ENCODE measurements at places on chromosomes 6 and 20.

- DNase-seq, result no peak
Measured at GRCh38 chr6:95519228-95520037, 57.9 kb upstream of the MANEA start.

DNA sequence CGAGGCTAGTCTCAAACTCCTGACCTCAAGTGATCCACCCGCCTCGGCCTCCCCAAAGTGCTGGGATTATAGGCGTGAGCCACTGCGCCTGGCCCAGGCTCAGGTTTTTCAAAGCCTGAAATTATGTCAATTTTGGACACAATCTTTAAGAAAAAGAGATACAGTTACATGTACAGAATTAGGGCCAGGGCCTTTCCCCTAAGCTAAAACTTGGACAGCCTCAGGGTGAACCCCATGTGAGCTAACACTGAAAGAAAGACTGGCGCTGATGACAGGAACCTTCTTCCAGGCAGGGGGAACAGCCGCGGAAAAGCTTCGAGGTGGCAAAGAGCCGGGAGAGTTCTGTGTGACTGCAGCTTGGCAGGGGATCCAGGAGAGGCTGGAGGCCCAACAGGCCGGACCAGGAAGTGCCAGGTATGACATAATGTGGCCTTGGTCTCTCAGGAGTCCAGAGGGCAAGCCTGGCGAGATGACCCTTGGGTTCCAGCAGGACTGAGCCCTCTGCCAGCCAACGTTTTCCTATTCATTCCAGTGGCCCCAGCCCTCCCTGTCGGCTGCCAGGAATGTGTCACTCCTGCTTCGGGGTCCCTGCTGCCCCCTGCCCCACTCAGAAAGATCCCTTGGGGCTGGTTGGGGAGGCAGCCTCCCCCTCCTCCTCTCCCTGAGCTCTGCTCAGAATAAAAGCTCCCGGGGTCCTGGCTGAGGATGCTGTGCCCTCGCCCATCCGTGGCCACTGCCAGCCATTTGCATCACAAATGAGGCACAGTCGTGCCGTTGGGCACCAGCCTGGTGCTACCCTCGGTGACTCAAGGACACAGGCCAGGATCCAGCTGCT is 37.3 kb downstream of the RBM38 start:
- DNase-seq, result no peak

GRCh38 chr6:25006565-25007001 is 70.8 kb upstream of the RIPOR2 start:
- no peak for DNase-seq

DNA sequence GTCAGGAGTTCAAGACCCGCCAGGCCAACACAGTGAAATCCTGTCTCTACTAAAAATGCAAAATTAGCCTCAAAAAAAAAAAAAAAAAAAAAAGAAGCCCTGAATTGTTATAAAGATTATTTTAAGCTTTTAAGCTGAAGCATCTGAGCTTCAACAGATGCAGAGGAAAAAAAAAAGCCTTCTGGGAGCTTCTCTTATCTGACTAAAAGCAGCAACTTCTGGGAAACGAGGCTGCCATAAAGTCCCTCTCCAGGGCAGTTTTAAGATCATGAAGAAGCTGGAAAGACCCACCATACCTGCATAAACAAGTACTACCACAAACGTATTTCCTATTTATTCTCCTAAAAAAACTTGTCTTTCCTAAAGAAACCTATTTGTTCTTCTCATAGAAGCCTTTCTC is 3.6 kb downstream of the SERINC3 start:
- DNase-seq, result no peak

DNA sequence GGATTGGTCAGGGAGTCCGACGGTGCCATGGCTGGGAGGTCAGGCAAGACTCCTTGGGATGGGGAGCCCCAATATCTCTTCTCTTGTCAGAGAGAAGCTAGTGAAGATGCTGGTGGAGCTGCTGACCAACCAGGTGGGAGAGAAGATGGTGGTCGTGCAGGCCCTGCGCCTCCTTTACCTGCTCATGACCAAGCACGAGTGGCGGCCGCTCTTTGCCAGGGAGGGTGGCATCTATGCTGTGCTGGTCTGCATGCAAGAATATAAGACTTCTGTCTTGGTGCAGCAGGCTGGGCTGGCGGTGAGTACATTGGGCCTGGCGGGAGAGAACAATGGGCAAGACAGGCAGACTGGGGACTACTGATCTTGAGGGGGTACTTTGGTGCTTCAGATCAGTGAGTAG is 10.9 kb downstream of the CUL9 start:
- no peak for DNase-seq

DNA sequence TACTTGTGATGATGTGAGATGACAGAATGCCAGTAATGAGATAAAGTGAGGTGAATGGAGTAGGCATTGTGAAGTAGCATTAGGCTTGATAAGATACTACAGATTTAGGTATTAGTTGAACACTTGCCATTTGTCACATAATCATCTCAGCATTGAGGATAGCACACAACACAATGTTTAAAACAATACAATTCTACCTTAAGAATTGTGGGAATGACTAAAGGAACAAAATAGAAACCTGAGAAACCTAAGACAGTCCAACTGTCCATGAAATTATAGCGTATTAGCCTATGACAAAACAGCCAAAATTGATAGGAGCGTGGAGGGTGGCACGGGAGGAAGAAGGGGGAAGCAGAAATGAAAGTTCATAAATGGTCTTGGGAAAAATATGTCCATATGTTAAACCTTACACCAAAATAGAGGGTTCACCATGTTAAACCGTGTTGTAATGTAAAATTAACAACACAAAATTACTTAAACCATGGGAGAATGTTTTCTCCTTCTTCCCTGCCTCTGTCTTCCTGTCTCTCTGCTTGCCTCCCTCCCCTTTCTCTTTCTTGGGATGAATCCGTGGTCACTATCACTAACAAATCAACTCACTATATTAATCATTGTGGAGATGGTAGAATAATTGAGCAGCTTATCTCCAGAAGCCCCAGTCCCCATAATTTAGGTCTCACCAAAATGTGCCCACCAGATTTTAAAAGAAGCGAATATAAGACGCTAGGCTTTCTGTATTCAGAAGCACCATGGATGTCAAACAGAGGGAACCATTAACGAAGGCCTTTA is 33.0 kb upstream of the HFE start:
- no peak for DNase-seq

GRCh38 chr6:81820980-81821379 is 68.5 kb upstream of the TENT5A start:
- DNase-seq, result no peak

DNA sequence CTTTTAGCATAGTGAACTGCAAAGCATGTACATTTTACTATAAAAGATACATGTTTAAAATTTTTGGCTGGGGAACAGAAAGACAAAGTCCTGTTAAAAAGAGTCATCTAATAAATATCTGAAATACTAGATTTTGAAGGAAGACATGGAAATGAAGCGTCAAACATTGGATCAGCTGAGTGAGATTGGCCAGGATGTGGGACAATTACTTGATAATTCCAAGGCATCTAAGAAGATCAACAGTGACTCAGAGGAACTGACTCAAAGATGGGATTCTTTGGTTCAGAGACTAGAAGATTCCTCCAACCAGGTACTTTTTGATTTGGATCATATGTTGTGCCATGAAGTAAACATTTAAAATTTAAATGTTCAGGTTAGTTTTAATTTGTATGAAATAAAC is 162.3 kb downstream of the UTRN start:
- DNase-seq, result no peak

GRCh38 chr6:165744555-165745228 is 81.7 kb upstream of the PDE10A start:
- no peak for DNase-seq

GRCh38 chr6:168876956-168877355 is 376.7 kb downstream of the THBS2 start:
- no peak for DNase-seq

- no peak for DNase-seq
Measured at GRCh38 chr6:138357928-138358327, 19.8 kb upstream of the SMIM28 start.

DNA sequence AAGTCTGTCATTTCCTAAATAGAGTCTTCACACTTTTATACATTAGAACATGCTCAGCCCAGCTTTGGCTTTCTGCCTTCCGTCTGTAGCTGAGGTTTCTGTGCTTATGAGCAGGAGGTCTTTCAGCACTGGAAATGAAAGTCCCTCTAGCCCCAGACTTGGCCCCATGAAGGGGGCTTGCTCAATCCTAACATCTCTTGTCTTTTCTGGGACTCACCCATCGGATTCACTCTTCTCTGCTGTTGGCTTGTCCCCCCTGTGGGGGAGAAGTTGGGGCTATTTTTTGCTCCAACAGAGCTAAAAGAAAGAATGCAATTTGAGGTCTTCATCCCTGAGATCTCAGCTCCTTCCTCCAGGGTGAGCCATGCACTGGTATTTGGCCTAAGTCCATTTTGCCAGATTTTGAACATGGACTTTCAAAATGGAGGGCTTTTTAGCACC is 177.7 kb downstream of the MRPL14 start:
- DNase-seq, result no peak

DNA sequence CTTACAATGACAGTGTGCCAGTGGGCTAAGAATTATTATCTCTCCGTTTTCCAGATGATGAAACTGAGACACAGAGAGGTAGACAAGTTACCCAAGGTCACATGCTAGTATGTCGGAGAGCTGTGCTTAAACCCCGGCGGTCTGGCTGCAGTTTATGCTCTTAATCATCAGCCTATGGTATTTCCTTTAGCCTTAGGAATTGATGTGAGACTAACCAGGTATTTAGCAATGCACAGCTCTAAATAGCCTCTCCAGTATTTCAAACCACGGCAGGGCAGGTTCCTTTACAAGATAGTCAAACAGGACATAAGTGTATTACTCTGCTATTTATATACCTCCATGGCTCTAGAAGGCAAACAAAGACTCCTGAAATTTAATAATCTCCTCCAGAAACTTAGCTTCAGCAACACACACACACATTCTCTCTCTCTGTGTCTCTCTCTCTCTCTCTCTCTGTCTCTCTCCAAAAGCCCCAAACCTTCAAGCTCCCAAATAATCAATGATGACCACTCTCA is 142.0 kb upstream of the ZNF217 start:
- no peak for DNase-seq

GRCh38 chr6:39847221-39847620 is 55.0 kb downstream of the DAAM2 start:
- DNase-seq, result no peak

DNA sequence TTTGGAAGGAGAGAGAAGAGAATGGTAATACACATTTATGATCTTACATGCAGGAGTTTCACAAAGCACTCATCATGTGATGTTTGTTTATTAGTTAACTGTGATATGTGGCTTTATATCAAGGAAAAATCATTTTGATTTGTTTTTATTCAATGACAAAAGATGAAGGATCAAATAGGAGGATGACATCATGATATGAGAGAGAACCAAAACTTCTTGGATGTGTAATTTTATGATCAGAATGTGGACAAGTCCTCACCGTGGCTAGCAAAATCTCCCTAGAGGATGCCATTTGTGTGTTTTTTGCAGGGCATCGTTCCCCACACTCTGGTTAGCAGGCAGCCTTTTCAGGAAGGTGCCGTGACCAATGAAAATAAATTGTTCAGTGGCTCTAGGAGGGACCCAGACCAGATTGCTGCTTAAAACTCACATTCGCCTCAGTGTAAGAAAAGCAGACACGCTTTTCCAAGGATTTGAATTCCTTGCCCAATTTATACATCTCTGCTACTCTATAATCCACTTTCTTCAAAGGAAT is 552.7 kb downstream of the NKAIN2 start:
- DNase-seq, result no peak

DNA sequence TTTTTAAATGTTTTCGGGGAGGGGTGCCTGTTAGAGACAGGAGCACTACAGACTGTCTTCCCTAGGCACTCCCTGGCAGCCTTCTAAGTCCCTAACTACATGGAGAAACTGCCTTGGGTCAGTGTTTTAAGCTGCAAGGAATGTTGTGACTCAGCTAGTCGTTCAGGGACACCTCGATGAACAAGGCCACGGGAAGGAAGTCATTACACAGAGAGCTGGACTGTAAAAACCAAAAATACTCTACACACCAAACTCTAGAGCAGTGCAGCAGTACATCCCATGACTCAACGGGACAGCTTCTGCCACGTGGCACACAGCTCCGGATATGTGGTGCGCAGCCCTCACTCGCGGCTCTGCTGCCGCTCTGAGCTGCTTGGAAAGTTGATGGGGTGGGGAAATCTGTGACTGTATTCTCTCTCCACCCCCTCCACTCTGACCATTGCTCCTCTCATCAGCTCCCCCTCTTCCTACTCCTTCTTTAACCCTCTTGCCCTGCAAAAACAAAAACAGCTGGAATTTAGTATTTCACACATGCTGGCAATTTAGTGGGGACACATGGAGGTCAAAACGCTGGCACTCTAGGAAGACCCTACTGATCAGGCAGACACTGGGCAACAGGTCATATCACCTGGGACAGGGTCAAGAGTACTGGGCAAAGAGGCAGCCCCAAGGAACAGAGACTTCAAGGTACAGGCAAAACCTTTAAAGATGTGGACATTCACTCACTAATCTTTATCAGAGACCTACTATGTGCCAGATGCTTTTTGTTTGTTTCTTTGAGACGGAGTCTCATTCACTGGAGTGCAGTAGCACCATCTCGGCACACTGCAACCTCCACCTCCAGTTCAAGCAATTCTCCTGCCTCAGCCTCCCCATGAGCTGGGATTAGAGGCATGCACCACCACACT is 10.9 kb upstream of the LPIN3 start:
- peak; percentile 43 for DNase-seq

DNA sequence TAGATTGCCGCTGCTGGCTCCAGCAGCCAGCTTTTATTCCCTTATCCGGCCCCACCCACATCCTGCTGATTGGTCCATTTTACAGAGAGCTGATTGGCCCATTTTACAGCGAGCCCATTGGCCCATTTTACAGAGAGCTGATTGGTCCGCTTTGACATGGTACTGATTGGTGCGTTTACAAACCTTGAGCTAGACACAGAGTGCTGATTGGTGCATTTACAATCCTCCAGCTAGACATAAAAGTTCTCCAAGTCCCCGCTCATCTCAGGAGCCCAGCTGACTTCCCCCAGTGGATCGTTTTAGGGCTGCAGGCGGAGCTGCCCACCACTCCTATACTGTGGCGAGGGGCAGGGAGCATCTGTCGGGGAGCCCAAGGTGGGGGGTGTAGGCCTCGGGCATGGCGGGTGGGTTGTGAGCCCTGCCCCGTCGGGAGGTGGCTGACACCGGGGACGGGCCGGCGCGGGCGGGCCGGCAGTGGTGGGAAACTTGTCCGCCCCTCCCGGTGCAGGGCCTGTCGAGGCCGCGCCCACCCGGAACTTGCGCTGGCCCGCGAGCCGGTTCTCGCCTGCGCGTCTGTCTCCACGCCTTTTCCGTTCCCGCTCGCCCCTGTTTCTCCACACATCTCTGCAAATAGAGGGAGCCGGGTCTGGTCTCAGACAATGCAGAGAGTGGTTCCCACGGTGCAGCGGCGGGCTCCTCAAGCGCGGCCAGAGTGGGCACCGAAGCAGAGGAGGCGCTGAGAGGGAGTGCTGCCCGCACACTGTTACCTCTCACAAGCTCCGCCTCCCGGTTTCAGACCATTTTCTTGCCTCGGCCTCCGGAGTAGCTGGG is 86.1 kb upstream of the STMND1 start:
- peak; percentile 9 for DNase-seq

All from stimulated activated CD4-positive, alpha-beta T cell treated with anti-CD3 and anti-CD28 coated beads, Interleukin-1b, Interleukin-23, amount 100 ng/mL, for 4 hours (primary cell).